ENCODE measurements at places on chromosomes 1 and 21. TPM values are rescaled to one million over a fixed set of nuclear protein-coding genes. Genes with fewer than 3 reads are reported as not detected.

S100A9 gene
- total RNA-seq, result not detected

KLF17 gene
- 0.13 TPM for total RNA-seq

RGSL1 gene
- not detected for total RNA-seq

CNIH3 gene
- 21.2 TPM for total RNA-seq

MXRA8 gene
- total RNA-seq, result 264 TPM

VWA5B1 gene
- total RNA-seq, result not detected

SLFNL1 gene
- total RNA-seq, result 0.46 TPM
